ENCODE measurements at places on chromosomes 7 and 10. TPM values are rescaled to one million over a fixed set of nuclear protein-coding genes. Genes with fewer than 3 reads are reported as not detected.

DNA sequence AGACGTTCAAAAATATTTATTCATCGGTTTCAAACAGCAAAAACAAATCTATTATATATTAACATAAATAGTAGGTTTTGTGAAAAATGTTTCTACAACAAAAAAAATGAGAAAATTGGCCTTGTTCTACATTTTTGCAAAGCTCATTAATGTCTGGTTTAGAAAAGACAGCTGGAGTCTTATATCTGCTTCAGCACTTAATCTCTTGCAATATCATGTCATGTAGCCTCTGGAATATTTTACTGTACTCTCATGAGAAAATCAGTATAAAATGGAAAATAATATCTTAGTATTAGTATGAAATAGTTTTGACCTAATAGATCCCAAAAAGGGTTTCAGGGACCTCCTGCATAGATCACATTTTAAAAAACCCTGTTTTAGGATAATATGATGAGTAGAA is 326.6 kb downstream of the ARL4A start:
- no peak for DNase-seq

GRCh38 chr10:69714572-69714971 is 84.5 kb downstream of the FAM241B start:
- no peak for DNase-seq

The XPNPEP1 gene
- total RNA-seq = 50.1 TPM

DNA sequence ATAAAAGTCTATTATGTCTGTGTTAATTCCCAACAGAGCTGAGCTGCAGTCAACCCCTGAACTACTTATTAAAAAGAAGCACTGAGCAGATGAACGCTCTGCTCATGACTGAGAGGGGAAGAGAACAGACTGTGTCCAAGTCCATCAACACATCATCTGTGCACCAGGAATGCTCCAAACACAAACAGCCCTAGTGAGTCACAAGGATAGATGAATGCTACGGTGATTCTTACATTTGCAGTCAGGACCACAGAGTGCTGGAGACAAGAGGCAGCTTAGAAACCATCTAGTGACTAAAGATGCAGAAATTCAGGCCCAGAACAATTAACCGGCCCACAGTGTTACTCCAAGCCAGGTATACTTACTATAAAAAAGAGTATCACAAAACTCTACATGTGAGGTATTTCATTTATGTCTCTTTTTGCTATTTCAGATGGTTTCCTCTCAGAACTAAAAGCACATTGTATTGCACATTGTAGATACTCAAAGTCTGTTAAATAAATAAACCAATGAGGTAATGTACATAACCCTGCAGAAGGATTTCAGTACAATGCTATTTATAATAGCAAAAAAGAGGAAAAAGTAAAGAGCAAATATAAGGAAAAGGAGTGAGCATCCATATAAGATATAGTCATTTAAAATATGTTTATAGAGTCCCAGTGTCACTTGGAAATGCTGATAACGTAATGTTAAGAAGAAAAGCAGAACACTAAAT is 159.2 kb downstream of the KCNMA1 start:
- no peak for DNase-seq

GRCh38 chr7:78095549-78095948 is 297.0 kb downstream of the PHTF2 start:
- DNase-seq = no peak

- DNase-seq = no peak
Measured at GRCh38 chr10:77390481-77390891, 247.1 kb downstream of the KCNMA1 start.

The CADPS2 gene
- 10.1 TPM for total RNA-seq

- DNase-seq = no peak
Measured at GRCh38 chr7:22791204-22792158, 31.2 kb downstream of the TOMM7 start.

The GPER1 gene
- 5.0 TPM for total RNA-seq

Measured in type B pancreatic cell (in vitro differentiated cells).